Substantia nigra (tissue), 51 donors: ENCODE measurements at places on chromosomes 7 and 10.

DNA sequence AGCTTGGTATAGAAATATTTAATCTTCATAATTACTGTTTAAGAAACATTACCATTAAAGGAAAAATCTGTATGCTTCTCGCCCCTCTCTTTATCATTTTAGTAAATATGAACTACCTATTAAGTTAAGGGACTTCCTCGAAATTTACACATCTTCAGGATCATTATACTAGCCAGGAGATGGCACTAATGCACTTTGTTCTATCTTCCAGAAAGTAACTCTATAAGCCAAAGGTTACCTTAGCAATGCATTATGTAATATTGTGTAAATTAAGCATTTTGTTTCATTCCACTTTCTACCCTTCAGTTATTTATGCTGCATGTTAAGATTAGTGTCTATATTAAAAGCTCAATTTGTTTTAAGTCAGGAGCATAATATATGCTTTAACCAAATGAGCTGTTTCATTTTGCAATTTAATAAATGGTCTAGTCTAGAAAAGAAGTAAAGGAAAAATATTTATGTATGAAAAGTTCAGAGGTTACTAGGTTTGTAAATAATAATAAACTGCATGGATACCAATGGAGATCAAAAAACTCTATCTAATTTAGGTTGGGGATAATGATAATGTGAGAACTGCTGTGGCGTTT is 128.5 kb downstream of the ANKRD7 start:
- DNase-seq: no peak

- no peak for DNase-seq
Observed at GRCh38 chr10:33239257-33239656, 95.2 kb downstream of the NRP1 start.

DNA sequence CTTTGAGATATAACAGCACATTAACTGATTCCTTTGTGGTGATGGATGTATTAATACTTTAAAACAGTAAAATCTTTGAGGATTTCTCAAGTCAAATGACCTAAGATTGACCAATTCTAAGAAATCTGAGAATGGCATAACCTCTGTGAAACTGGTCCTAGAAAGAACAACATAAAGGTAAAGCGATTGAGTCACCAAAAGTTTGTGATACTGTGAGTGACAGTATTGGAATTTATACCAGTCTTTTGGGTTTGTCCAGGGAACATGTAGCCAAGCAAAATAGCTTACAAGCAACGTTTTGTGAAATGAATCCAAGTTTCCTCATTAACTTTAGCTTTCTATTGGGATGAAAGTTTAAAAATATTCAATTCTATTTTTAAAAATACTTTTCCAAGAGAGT is 157.4 kb upstream of the TMEM196 start:
- no peak for DNase-seq

DNA sequence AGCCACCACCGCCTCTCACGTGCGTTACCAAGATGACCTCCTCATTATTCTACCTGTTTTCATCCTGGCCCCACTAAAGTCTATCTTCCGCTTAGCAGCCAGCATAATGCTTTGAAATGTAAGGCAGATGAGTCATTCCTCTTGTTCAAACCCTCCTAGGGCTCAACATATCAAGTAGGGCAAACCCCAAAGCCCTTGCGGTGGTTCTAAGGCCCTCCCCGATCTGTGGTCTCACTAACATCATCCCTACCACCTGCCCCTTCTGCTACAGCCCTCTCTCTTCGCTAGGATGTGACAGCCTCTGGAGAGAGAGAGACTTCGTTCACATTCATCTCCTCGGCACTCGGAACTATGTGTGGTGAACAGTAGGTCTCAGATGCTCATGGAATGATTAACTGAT is 94.8 kb downstream of the SVIL start:
- no peak for DNase-seq

DNA sequence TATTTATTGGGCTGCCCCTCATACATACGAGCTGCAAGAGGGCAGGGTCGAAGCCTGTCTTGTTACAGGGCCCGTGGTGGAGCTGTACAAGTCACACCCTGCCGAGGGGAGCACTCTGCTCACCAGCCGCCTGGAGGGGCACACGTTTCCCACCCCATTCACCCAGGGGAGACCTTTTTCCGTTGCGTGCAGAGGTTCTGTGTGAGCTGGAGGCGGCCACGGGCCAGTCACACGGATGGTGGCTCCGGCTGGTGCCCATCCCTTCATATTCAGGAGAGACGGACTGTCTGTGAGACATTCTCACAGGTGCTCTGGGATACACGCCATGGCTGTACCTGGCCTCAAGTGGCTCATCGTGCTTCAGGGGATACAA is 47.9 kb upstream of the FAM20C start:
- DNase-seq: no peak

DNA sequence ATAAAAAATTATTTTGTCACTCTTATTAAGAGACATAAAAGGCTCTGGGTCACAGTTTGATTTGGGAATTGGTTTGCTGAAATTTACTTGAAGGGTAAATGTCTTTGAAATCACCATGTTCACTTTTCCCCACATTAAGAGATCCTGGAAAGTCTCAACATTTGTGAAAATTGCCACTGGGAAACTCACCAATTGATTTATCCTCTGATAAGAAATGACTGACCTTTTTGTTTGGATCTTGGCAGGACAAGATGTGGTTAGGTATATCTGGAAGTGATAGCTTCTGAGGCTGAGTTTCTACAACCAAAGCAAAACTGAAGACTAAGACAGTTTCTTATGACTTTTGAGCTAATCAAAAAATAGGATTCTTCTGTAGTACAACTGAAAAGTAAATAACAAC is 107.1 kb upstream of the TMEM106B start:
- DNase-seq: no peak

DNA sequence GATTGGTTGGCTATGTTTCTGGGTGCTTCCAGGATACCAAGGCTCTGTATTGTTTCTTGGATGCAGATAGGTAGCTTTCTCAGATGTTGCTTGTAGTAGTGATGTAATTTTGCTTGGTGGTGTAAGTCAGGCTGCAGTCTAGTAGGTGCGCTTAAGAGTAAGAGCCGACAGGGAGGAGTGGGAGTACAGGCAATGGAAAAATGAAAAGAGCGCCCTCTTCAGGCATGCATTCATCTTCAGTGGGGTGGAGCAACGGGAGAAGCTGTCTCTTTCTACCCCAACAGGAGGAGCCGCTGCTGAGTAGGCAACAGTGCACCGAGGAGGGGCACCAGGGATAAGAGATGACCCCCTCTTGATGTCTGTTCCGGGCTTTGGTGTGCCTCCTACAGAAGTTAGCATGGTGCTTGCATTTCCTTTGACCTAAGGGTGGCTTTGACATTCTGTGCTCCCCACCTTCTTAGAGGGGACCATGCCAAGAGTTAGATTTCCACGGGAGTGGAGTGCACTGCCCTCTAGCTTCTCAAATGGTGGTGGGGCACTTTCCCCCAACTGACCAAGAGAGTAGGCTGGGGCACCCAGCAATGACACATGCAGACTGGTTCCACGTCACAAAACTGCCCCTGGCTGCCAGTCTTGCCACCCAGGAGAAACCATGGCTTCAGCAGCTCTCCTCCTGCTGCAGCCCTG is 56.1 kb downstream of the ZNF783 start:
- DNase-seq: no peak

- DNase-seq: no peak
Observed at GRCh38 chr10:96701265-96701664, 19.0 kb downstream of the PIK3AP1 start.

GRCh38 chr10:84337199-84337598 is 8.8 kb downstream of the CCSER2 start:
- no peak for DNase-seq

DNA sequence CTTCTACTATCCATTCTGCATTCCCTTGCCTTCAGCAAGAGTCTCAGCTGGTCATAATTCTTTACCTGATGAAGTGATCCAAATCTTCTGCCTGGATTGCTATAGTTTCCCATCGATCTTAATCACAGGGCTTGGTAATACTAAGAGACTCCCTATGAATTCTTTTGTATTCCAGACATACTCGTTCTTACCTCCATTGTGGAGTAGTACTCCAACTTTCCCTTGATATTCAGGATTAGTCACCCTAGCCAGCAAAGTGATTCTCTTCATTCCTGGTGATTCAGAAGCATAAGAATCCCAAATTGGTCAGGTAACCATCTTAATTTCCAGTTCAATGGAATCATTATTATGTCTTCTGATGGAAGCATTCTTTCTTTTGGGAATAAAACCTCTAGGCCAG is 96.7 kb downstream of the TWIST1 start:
- no peak for DNase-seq

DNA sequence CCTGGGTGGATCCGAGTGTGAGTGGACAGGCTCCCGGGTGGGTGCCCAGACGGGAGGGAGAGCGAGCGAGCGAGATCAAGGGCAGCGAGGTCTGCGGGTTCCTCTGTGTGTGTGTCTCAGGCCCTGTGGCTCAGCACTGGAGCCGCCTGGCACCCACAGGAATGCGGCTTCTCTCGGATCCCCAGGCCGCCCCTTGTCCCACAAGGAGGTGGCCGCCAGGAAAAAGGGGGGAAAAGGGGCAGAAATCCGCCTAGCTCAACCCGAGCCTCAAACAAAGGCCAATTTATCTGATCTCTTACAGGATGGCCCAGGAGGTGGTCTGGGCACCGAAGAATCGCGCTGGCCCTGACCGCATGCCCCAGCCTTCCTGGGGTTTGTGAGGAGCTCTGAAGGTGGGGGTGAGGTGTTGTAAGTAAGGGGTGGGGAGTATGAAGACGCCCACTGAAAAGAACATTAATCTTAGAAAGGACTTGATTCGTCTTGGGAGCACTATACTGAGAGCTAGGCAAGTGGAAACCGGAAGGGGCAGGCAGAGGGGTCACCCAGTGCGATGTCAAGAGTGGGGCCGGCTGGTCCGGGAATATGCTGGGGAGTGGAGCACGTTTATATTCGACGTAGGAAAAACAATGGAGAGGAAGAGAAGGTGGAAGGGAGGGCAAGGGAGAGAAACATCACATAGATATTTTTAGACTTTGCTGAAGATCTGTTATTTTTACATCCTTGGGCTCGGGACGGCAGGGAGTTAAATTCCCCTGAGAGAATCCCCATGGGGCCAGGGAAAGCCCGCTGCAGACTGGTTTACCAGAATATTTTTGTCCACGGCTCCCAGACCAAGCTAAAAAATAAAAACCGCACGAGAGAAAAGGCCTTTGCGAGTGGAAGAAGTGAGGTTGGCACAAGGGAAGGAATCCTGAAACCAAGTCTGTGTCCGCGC is 7.2 kb downstream of the DLX5 start:
- no peak for DNase-seq

DNA sequence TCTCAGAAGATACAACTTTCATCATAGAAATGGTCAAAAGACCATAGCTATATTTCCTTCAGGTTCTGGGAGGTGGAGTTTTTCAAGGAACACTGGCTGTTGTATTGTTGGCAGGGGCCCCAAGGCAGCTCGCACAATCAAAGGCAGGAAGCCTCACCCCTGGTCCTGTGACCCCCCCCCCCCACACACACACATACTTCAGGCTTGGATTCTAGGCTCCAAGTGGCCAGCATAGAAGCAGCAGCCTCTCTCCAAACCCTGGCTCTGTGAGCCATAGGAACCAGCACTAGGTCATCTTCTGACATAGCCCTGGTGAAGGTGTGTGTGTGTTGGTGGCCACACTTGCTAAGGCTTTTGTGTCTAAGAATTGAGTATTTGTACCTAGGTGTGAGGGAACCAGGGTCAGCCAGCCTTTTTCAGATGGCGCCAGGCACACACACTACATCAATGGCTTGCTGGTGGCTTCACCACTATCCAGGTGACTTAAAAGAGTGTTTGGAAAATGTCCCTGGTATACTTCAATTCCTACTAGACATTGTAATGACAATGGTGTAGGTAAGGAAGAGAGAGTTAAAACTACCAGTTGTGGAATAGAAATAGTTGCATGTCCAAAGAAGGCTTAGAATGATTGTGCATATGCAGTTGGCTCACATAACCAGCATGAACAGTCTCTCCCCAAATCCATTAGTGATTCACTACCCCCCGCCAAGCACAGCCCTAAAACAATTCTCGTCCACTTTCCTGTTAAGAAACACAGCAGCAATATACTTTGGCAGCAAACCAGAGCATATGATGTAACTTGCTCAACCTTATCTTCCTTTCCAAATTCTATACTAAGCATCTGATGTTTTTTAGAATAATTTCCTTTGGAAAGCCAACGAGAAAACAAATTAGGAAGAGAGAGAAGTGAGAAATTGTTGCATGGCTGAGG is 91.3 kb downstream of the AVL9 start:
- no peak for DNase-seq

- DNase-seq: no peak
Observed at GRCh38 chr7:86981127-86981526, 78.3 kb downstream of the ELAPOR2 start.

- no peak for DNase-seq
Observed at GRCh38 chr7:105677817-105678573, 96.7 kb upstream of the EFCAB10 start.

- no peak for DNase-seq
Observed at GRCh38 chr10:83222832-83223742, 916.2 kb upstream of the GHITM start.
